ENCODE measurements at places on chromosomes 7 and 10.
A peak's percentile ranks its signal among the peaks of the same experiment; 100 is the strongest.

GRCh38 chr10:59857921-59858320, 48.4 kb downstream of the CCDC6 start:
- DNase-seq, result no peak

DNA sequence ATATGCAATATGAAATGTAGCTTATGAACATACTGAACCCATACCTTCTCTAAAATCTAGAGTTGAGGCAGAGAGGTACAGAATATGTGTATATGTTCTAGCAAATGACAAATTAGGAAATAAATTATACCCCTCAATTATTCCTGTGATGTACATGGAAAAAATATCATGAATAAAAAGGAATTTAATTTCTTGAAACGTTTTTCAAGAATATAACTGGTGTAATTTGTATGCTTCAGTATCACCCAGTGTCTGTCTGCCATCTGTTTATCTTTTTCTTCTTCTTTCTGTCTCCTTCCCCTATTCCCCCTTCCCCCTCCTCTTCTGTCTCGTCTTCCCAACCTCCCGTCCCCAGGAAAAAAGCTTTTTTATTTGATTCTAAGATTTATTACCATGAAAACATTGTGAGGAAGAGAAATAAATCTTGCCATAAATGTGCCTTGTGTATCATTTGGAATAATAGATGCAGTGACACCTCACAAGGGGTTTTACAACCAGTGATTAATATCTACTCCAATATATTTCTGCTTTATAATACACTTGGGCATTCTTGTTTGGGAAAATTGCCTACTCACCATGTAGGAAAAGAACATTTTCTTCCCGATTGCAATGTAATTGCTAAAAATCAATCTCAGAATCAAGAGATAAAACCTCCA, 12.2 kb downstream of the LANCL2 start:
- DNase-seq, result no peak

- no peak for DNase-seq
Observed at GRCh38 chr10:132027423-132027983, 38.2 kb upstream of the JAKMIP3 start.

- no peak for DNase-seq
Observed at GRCh38 chr10:21336476-21337170, 188.9 kb downstream of the SKIDA1 start.

DNA sequence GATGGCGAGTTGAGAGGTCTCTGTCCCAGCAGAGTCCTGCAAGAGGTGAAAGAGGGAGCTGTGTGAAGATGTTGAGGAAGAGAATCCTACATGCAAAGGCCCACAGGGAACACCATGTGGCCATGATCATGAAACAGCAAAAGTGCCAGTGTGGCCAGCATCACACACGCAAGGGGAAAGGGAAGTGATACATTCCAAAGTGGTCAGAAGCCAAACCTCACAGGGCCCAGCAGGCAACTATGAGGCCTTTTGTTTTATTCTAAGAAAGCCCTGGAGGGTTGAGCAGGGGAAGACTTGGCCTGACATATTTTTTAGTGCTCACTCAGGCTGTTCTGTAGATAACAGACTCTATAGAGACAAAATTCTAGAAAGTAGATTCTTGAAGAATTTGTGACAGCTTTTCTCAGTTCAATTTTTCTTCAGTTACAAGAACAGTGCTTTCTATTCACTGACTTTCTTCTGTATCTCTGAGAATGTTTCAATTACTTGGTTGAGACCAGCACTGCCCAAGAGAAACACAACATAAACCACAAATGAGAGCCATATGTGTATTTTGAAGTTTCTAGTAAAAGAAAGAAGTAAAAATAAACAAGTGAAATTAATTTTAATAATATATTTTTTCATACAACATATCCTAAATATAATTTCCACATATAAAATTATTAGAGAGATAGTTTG, 82.3 kb downstream of the HTR7 start:
- no peak for DNase-seq

- no peak for DNase-seq
Observed at GRCh38 chr10:59499460-59499859, 137.1 kb upstream of the FAM13C start.

- DNase-seq, result no peak
Observed at GRCh38 chr10:44771233-44771995, 139.7 kb upstream of the TMEM72 start.

- no peak for DNase-seq
Observed at GRCh38 chr7:37332243-37333016, 116.2 kb downstream of the ELMO1 start.

DNA sequence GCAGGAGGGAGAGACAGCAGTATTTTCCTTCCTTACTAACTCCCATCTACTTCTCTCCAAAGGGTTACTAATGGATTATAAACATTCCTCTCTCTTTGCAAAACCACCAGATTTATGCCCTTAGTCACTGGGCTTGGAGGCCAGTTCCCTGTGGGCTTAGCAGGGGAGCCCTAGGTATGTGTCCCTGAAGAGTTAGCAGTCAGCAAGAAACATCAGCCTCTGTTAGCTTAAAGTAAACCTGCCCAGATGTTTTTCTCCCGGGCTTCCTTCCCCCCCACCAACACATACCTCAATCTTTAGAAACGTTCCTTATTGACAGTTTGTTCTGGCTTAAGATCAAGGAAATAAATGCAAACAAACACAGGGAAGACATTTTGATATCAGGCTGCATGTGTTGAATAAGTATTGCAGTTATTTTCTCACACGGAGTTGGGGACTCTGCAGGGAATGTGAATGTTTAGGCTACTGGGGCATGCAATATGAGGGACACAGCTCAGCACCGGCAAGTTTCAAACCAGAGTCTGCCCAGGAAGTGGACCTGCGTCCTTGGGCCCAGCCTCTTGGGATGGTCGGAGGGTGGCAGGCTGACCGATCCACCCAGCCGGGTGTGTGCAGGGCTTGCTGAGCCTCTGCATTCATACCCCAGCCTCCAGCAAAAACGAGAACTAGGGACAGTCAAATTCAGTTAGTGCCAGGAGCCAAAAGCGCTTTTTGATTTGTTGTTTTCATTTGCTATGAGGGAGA, 252.0 kb upstream of the GRB10 start:
- no peak for DNase-seq

DNA sequence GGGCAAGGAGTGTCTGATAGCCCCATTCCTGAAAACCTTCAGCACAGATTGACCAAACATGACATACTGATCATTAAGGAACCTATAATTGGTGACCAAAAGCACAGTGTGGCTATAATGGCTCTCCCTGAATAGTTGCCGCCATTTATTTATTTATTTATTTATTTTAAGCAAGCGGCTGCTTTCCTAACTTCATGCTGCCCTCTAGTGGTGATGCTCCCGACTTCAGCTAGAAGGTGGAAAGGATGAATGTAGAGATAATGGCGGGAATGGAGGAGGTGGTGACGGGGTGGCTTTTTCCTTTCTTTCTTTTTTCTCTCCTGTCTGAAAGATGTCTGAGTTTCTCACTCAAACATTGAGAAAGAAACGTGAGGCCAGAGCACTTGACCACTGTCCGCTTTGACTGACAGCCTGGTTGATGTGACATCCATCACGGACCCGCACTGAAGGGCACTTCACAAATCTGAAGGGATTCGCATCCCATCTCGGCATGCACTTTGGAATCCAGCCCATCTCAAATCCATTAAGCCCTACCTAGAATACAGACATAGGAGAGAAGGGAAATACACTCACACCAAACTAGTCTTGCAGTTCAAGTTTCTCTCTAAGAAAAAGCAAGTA, 1090.1 kb downstream of the KCNMA1 start:
- DNase-seq, result peak; percentile 22

GRCh38 chr10:102504179-102504975, 605 bp downstream of the SUFU start:
- peak; percentile 44 for DNase-seq

- DNase-seq, result no peak
Observed at GRCh38 chr7:50197549-50197948, 104.5 kb upstream of the ZPBP start.

DNA sequence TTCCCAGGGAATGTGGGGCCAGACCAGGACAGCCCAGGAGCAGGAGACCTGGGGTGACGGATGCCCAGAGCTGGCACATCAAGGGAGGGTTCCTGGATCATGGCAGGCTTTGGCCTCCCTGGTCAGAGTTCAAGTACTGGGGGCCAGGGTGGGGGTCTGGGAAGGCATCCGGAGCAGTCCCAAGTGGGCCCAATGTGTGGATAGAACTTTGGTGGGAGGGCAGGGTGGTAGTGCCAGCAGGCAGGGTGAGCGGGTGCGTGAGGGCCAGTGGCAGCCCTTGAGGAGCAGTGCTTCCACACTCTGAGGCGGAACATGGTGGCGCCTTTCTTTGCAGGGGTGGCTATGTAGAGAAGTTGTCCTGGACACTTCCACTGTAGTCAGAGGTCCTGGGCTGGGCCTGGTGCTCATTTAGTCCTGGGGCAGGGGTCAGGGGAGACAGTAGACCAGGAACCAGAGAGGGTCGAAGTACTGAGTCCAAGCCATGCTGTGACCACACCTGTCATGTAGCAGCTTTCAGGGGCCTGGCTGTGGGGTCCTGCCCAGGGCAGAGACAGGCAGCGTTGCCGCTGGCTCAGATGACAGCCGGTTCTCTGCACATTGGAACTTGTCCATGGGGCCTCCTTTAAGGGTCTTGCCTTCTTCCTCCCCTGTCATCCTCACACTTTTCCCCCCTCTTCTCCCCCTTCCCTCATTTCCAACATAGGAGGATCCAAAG, 22.2 kb upstream of the CSGALNACT2 start:
- DNase-seq, result no peak

DNA sequence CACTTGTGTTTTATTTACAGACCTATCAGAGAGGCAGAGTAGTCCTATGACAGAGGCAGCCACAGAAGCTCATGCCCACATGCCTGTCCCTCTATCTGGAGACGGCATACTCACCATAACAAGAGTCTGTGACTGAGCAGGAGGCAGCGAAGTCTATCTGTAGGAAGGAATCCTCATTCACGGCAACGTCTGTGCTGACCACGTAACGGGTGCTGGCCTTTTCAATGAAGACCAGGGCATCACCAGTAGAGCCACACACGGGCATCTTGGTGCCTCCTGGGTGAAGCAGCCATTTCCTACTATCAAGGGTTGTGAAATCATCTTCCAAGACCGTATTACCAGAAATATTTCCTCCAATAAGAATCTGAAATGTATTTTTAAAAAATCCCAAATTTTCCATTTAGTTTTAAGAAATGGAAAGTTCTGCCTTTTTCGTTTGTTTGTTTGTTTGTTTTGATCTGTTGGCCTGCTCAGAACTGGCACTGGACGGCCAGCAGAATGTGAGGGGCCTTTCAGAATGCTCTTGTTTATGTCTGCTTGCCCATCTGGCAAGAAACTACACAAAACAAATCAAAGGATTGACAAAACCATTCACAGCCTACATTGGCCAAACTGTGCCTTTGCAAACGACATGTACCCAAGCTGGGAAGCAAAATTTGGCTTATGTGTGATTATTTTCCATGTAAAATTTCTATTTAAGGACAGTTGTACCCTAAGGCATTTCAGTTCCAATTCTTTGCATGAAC, 93.1 kb upstream of the SLC26A5 start:
- no peak for DNase-seq

DNA sequence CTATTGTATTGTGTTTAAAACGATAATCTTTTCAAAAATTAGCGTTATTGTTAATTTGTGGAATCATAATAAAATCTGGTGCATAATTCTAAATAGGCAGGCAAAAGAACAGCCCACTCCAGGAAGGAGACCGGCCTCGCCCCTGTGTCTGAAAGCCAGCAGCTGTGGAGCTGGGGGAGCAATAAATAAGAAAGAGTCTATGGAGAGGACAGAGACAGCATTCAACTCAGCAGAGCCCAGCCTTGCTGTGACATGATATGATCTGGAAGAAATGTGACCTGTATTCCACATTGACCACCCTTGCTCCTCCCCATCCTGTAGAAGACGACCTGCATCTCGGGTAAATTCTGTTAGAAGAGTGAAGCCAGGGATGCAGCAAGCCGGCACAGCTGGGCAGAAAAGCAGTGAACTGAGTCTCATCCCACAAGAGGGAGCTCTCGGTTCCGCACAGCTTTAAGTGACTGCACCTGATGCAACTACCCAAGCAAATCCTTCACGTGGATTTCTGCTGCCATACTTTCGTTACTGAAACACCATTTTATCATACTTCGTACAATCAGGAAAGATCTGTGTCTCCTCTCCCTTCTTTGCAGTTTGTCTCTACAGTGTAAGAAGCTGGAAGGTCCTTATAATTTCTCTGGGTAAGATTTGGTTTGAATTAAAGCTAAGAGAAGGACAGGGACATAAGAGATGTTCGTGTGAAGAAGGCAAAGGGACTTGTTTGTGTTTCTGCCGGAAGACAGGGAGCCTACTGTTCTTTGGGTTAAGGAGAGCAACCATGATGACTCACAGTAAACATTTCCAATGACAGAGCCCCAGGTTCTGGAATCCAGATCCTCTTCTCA, 427.1 kb downstream of the GPAM start:
- no peak for DNase-seq

DNA sequence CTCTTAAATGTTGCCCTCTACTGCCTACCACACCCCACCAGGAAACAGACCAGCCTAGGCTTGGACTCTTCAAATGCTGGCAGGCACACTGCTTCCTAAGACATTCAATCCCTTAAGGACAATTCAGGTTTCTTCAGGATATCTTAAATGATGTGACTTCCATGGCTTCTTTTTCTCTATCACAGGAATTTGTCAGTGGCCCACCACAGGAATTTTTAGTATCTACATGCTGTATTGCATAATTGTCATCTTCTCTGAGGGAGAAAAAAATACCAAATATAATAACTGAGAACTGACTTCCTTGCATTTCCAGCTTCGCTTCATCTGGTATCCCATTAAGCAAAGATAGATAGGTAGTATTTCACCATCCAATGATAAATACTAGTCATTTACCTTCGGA, 129.3 kb downstream of the WNT2 start:
- DNase-seq, result no peak

DNA sequence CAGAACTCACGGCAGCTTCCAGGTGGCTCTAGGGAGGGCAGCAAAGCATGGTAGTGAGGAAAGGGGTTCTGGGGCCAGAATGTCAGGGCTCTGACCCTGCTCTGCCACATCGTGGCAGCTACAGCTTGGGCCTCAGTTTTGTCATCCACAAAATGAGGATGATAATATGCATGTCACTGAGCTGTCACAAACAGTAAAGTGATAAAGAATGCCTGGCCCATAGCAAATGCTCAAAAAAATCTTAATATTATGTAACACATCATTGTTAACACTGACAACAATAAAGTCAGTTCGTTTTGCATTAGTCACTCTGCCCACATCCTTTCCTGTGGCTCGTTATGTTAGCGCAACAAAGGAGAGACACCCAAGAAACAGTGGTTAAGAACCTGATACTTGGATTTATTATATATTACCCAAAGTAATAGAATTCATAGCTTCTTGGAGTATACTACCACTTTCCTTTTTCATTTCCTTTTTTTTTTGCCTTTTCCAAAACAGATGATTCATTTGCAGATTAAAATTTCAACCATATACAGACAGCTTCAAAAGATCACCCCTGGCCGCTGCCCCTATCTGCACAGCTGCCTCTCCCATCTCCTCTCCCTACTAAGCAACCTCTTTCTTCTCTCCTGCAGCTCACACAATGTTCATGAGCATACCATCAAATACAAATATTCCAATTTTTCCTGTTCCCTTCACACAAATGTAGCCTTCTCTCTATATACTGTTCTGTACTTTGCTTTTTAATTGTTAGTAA, 45.5 kb upstream of the DDC start:
- DNase-seq, result peak; percentile 74
